ENCODE measurements at places on chromosomes 4 and X.

- DNase-seq: no peak
Measured at GRCh38 chr4:38230821-38231563, 270.8 kb downstream of the PTTG2 start.

DNA sequence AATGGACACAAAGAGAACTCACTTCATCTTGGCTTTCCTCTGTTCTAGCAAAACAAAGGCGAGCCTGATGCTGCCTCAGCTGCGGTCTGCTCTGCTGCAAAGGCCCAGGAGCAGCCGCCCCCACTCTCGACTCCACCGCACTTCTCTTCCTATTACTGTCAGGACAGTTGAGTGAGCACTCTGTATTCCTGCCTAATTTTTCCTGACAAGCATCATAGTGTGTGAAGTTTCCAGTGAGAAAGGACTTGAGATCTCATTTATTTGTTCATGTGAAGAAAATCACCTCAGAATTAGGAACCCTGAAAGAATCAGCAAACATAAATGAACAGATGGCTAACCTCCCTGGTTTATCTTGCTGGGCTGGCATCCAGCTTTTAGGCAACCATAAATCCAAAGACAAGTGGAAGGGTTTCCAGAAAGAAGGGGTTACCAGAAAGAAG is 15.6 kb downstream of the SCARB2 start:
- no peak for DNase-seq

GRCh38 chr4:31341601-31342359 is 621.6 kb downstream of the PCDH7 start:
- DNase-seq: no peak

GRCh38 chrX:111671668-111672067 is 9.3 kb upstream of the ALG13 start:
- no peak for DNase-seq

DNA sequence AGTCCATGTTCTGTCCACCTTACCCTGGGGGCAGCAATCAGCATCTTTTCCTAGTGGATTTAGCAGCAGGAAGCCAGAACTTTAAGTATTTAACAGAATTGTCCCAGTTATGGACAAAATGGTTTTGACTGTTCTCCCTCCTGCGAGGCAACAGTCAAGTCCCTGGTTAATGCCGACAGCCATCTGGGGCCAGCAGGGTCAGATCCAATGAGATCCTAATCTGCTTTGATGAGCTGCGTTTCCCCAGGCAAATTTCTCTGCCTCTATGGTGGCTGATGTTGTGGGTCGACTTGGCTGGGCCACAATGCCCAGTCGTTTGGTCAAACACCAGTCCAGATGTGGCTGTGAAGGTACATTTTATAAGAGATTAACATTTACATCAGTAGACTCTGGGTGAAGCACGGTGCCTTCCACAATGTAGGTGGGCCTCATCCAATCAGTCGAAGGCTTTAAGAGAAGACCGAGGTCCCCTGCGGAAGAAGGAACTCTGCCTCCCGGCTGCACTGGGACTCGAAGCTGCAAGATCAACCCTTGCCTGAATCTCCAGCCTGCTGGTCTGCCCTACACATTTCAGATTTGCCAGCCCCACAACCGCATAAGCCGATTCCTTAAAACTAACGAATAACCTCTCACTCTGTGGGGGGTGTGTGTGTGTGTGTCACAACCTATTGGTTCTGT is 89.0 kb upstream of the C4orf50 start:
- DNase-seq: no peak

DNA sequence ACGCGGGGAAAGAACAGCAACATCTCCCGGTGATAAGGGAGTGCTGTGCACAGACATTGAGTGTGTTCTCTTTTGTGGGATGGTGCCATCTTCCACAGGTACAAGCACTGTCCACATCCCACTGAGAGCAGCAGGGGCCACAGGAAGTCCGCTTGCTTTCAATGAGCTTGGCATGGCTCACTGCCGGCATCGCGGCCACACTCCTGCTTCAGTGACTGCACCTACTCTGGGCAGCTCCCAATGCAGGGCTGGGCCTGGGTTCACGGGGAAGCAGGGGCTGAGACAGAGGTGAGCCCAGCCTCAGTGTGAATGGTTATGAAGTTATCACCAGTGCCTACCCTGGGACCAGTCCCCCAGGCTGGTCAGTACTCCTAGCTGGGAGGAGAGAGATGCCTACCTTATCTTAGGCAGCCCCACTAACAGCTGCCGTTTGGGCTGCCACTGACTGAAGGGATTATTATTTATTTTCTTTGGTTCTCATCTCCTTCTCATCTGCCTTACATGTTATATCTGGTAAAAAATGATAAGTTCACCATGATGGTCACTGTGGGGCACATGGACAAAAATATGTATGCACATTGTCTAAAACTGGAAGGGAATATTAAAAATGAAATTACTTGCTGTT is 99.2 kb downstream of the MGST2 start:
- no peak for DNase-seq

DNA sequence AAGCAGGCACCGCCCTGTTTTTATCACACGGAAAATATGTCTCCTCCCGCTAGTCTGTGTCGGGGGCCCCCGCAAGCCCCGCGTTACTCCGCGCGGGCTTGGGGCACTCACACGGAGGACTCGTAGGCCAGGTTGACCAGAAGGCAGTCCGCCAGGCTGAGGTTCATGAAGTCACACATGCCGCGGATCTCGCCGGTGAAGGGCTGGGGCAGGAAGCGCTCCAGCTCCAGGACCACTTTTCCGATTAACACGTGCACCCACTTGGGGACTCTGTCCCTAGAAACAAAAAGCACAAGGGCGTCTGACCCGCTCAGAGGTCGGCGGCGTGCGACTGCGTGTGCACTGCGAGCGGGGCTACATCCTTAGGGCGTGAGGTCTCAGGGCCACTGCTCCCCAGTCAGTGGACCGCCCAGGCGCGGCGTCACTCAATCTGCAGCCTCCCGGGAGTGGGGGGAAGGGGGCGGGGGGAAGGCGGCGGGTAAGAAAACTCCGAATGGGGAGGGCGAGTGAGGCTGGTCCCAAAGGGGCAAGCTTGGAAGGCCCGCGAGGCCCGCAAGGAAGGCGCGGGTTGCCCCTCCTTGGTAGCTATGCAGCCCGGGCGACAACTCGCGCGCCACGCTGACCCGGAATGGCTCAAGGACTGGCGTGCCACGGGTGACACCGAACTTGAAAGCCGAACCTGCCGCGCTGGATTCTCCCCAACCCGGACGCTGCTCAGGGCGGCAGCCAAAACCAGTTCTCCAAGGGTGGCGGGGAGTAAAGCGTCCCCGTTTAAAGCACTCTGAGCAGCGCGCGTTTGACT is 722 bp downstream of the NAAA start:
- DNase-seq: peak; percentile 61

GRCh38 chr4:139666735-139667281 is 1.2 kb downstream of the MGST2 start:
- DNase-seq: no peak

DNA sequence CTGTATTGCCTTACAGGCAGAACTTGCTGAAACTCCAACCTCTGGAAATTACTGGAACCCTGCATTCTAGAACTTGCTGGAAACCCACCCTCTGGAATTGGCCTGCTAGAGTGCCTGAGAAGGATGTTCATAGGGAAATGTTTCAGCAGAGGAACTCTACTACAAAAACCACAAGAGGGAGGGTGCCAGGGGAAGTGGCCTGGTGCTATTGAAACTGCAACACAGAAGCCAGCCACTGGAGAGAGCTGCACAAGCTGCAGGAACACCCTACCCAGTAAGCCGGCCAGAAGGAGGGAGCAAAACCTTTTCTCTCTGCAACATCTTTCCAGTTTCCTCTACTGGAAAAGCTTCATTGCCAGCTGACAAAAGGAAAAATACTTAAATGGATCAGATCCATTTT is 2.5 kb upstream of the BRWD3 start:
- no peak for DNase-seq

DNA sequence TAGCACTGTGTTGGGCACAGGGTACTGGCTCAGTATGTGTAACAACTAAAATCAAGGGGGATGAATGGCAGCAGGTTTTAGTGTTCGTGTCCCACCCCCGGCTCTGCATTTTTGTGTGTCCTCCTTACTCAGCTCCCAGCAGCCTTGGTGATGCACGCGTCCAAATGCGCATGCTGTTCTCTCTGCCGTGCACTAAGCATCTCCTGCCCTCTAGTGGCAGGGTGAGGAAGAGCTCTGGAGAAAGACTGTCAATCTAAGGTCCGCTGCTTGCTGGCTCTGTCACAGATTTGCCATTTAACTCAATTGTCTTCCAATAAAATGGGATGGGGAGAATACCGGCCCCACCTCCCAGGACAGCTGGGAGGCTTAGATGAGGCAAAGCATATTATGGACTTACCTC is 61.4 kb downstream of the WFS1 start:
- DNase-seq: no peak

DNA sequence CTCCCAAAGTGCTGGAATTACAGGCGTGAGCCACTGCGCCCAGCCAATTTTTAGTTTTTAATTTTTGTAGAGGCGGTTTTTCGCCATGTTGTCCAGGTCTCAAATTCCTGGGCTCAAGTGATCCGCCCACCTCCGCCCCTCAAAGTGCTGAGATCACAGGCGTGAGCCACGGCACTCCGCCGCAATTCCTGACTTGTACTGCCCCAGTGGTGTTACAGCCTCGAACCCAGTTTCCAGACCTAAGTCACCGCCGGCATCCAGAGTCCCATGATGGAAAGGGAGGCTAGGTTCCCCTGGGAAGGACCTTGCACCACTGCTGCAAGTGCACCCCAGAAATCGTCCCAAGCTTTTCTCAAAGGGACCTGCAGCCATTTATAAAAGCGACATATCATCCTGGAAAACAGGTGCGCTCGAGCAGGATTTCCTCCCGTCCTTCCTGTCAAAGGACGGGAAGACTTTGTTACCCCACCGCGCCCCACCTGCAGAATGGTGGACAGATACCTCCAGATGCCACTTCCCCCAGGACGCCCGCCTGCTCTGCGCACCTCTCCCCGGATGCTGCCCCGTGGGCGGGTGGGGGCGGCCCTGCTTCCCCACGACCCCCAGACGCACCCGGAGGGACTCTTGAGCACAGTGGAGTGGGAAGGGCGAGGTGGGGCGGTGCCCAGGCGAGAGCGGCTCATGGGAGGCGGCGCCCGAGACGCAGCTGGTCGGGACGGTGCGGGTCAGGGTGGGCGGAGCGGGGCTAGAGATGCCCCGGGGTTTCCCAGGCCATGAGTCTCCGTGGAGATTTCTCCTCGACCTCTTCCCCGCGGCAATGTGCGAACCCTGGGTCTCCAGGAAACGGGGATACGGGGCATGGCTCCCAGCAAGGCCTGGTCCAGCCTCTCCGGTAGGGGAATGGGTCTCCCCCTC is 947 bp upstream of the RPL10 start:
- peak; percentile 61 for DNase-seq

GRCh38 chr4:150224896-150225591 is 146.8 kb downstream of the DCLK2 start:
- no peak for DNase-seq

DNA sequence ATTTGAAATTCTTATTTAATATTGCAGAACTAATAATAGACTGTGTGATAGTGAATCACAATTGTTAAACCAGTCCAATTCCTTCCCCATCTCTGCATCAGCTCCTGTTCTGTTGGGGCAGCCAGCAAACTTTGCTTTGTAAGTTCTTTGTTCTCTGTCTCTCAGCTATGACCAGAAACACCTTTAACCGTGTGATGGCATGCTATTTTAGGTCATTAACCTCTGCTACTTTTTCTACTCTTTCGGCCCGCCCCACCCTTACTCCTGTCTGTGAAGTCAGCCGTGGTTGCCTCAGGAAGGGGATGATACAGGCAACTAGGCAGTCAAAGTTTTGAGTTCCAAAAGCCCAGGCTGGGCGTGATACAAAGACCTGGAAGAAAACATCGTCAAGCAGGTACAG is 51.3 kb upstream of the EGFL6 start:
- no peak for DNase-seq

- no peak for DNase-seq
Measured at GRCh38 chrX:154412468-154412867, 1.1 kb downstream of the TAFAZZIN start.

GRCh38 chrX:94401426-94401825 is 727.4 kb downstream of the FAM133A start:
- no peak for DNase-seq

GRCh38 chr4:76016393-76016792 is 6.9 kb downstream of the CXCL10 start:
- DNase-seq: no peak

DNA sequence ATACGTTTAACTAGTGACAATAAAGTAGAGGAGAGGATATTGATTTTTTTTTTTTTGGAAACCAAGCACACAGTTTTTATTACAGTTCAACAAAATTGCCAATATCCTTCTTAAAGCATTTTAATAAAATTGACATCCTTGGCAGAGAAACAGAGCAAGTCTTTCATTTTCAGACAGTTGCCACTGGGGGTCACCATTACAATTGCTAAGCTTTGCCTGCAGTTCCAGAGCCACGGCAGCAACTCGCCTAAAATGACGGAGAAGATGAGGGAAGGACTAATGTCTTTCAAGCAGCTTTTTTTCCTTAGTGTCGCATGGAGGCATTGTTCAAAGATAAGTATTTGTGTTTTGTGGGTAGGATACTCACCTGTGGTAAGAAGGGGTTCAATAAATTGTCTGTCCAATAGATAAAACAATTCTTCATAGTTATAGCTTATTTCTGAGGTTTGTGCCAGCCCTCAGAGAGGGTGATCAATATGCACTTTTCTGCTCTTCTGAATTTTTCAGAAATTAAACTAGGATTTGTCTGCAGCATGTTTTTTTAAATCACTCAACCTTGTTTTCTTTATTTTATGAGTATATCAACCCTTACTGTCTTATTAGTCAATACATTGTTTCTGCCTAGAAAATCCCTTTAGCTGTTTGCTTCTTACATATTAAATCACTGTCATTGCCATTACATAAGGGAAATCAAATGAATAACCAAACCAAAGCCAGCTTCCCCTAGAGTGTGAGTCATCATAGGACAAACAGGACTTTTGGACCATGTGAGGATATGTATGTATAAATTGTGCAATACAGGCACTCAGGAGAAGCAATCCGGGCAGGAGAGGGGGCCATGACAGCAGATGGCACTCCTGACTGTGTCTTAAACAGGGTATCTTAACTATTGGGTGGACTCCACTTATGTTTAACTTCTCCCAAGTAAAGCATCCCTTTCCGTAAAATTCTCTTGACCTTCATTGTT is 508.1 kb upstream of the ARX start:
- no peak for DNase-seq
